Right renal pelvis (tissue), 4 donors: ENCODE measurements at places on chromosomes 11 and 22.

- no peak for DNase-seq
Observed at GRCh38 chr11:8092587-8093424, 11.8 kb downstream of the TUB start.

- no peak for DNase-seq
Observed at GRCh38 chr11:130721023-130721681, 195.1 kb downstream of the SNX19 start.

GRCh38 chr11:6640985-6641701 is 14.5 kb downstream of the DCHS1 start:
- no peak for DNase-seq

DNA sequence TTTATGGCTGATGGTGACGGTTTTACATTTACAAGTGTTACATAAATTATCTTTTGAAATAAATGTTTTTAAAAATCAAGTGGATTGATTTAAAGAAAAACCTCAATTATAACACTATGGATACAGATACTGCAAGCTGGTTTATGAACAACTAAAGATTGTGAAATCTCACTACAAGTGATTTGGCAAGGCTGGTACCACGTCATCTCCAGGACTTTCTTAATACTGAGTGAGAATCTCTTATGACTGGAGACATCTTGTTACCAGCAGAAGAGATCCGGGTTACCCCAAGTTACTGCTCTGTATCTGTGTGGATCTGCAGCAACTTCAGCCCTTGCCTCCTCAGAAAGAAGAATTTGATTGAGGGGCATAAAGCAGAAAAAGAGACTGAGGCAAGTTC is 452.9 kb downstream of the MN1 start:
- no peak for DNase-seq

GRCh38 chr11:44158384-44158783 is 62.9 kb downstream of the EXT2 start:
- DNase-seq, result no peak

GRCh38 chr11:119782739-119783072 is 53.7 kb upstream of the NECTIN1 start:
- DNase-seq, result no peak

DNA sequence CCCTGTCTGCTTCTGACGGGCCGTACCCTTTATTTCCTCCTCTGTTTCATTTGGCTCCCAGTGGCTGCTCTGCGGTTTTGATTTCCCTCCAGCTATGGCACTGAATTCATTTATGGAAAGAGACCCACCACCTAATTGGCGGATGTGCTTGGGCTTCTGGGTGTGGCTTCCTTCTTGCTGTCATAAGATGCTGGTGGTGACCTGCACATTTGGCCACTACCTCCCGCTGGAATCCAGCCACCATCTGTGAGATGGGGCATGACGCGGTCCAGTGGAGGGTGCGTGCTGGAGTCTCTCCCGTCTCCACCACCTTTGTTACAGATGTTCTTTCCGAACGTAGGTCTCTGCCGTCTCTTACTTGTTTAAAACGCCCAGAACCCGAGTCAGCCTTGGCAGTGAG is 47.7 kb upstream of the FADD start:
- DNase-seq, result no peak
